ENCODE measurements at places on chromosomes 1 and 21. TPM values are rescaled to one million over a fixed set of nuclear protein-coding genes. Genes with fewer than 3 reads are reported as not detected.
A peak's percentile ranks its signal among the peaks of the same experiment; 100 is the strongest.

Gene DMRTA2
- not detected for total RNA-seq

Gene PTPRC
- 41.7 TPM for total RNA-seq

Gene TDRD10
- total RNA-seq, result 3.4 TPM

Gene OR10R2
- not detected for total RNA-seq

Gene LRRC39
- total RNA-seq, result 0.51 TPM

Gene KCNA3
- 0.60 TPM for total RNA-seq

Gene CHI3L2
- total RNA-seq, result 7.9 TPM

Gene CXADR
- 0.09 TPM for total RNA-seq

Gene TMEM54
- 36.0 TPM for total RNA-seq

Gene LENEP
- not detected for total RNA-seq

Gene HLCS
- 15.5 TPM for total RNA-seq

Gene SH3D21
- total RNA-seq, result 1.6 TPM

Gene CTTNBP2NL
- 48.6 TPM for total RNA-seq

Gene TESK2
- 3.0 TPM for total RNA-seq

Gene ATP6V1G3
- not detected for total RNA-seq

Gene UMODL1
- total RNA-seq, result not detected

GRCh38 chr1:107940017-107940577 is 24.9 kb downstream of the VAV3 start:
- no peak for DNase-seq

DNA sequence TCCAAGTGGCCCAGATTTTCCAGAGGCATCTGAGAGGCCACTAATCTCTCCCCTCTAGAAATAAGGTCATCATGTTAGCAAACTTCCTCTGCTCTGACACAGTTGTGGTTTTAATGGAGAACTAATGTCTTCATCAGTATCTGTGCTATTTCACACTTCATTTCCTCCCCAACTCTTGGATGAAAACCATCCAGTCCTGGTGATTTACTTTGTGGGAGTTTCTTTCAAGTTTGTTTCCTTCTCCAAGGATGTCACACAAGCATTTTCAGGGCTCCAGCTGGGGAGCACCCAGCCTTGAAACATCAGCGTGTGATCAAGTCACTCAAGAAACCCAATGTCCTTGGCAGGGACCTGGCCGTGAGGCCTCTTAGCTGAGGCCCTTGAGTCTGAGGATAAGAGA is 38.8 kb downstream of the TBX15 start:
- DNase-seq, result no peak

DNA sequence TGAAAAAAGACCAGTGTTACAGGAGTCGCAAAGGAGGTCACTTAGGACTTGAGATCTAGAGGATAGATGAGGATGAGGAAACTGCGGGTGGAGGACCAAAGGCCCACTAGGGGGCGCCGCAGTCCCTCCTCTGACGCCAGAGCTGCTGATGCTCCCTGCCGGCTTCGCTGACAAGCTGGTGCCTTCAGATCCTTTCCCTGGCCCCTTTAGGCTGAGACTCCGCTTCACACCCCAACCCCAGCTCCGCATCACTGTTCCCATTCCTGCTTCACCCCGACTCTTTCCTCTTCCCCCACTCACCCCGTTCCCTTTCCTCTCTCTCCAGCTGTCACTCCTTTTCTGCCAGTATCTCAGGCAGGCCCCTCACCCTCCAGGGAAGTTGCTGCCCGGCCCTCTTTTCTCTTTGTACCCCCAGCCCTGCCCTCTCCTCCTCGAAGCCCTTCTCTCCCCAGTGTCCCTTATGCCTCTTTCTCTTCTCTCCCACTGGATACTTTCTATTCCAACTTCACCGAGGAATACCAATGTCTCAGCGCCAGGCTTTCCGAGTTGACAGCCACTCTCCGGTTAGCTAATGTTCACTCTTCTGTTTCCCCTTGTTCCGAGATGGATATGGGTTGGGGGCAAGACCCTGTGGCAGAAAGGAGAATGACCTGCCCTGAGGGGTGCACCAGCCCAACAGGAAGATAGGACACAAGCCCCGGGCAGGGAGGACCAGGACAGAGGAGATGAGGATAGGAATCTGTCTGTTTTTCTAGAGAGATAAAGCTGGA is 4.5 kb downstream of the KCNJ9 start:
- peak; percentile 95 for DNase-seq

GRCh38 chr21:36589352-36589971 is 109.5 kb upstream of the SIM2 start:
- no peak for DNase-seq

DNA sequence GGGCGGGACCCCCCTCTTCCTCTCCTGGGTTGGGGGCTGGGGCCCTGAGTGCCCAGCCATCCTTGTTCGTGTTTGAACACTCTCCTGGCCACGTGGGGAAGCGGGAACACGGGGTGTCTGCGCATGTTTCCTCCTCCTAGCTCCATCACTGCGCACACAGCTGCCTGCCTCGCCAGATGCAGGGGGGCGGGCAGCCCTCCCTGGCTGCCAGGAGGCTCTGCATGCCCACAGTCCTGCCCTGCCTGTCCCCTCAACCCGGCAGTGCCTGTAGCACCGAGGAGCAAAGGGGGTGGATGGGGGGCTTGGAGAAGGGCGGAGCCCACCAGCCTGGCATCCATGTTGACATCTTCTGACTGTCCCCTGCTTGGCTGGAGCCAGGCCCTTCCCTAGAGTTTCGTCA is 1.8 kb upstream of the SLC25A34 start:
- no peak for DNase-seq

- no peak for DNase-seq
Observed at GRCh38 chr21:16116798-16117197, 387.0 kb downstream of the USP25 start.

DNA sequence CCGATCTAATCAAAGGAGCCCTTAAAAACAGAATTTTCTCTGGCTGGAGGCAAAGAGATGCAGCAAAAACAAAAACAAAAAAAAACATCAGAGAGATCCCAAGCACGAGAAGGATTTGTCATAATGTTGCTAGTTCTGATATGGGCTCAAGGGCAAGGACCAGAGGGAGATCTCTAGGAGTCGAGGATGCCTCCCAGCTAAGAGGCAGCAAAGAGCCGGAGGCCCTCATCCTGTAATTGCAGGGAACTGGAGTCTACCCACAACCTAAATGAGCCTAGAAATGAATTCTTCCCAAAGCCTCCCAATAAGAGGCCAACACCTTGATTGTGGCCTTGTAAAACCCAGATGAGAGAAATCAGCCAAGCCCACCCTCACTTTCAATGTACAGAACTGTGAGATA is 12.0 kb downstream of the GNG12 start:
- DNase-seq, result no peak

GRCh38 chr1:4464478-4464877 is 189.9 kb upstream of the AJAP1 start:
- DNase-seq, result no peak

DNA sequence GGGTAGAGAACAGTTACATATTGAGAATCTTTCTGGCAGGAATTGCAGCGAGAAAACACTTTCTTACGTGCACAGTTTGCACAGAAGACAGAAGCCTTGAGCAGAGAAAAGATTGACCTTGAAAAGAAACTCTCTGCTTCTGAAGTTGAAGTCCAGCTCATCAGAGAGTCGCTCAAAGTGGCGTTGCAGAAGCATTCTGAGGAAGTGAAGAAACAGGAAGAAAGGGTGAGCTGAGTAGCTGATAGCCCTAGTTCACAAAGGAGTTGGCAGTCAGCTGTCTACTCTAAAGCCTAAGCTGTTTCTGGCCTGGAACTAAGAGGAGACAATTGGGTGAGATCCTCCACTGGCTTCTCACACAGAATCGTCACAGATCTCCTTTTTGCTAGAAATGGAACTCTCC is 20.3 kb upstream of the SH3BGRL3 start:
- no peak for DNase-seq

DNA sequence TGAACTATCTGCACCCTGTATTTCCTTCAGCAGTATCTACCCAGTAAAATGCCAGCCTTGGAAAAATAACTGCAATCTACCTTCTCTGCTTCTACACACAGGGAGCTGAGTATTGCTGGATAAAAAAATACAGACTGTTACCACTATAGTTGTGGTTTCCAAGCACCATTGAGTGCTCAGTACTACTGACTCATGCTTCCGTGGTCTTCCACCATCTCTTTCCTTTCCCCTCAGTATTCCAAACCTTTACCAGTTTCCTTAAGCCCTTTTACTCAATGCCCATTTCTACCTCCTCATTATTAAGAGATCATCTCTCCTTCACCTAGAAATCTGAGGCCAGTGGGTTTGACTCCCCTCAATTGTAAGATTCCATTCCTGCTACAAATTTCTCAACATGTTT is 23.8 kb downstream of the GLMN start:
- DNase-seq, result no peak

DNA sequence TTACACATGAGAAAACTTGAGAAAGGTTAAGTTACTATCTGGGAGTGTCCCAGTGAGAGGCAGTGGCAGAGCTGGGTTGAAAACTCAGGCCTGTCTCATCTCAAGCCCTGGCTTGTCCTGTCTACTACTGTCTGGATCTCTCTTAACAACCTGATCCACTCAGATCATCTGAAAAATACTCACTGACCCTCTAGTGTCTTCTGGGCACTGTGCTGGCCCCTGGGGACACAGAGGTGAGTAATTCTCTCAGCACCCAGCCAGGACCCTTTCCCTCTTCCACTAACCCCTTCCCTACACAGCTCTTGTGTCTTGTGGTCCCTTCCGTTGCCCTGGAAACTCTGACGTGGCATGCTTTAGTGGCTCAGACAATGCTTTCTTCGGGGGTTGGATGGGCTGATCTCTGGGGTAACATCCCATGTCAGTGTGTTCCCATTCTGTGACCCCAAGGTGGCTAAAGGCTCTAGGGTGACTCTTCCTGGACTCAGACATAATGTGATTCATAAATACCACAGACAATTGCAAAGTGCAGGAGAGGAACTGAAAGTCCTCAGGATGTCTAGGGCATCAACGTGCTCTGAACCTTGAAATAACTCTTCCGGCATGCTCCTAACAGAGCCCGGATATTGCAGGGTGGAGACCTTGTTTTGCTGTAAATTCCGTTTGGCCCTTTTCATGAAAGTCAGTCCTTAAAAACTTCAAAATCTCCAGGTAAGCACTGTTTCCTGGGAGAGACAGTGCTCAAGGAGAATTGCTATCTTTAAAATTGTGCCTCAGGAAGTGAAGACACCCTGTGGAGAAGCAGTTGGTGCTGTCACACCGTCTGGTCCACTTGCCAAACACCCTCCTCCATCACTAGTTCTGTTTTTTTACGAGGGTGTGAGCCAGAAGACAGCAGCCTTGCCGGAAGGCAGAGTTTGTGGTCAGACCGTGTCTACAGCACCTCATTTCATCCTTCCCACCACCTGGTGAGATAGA is 4.0 kb downstream of the SHISAL2A start:
- no peak for DNase-seq

DNA sequence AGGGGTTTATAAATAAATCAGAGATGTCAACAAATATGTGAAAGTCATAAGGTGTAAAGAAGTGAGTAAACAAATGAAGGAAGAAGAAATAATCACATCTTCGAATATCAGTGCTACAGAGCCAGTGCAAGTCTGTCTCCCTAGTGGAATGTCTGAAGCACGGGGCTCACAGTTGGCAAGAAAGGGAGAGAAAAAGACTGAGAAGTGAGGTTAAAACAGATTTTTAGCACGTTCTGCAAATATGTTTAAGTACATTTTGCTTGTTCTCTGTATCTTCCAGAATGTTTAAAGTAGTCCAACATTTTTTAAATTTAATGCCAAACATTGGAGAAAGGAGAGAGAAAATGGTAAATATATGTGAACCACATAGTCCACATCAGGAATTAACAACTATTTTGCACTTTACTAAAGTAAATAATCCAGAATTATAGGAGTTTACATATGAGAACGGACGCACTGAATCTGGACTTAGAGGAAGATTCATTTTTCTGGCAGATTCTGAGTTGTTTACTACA is 682.4 kb downstream of the LTN1 start:
- no peak for DNase-seq

- no peak for DNase-seq
Observed at GRCh38 chr1:230204842-230205241, 137.8 kb downstream of the GALNT2 start.

GRCh38 chr1:99146129-99146848 is 118.0 kb upstream of the PLPPR4 start:
- no peak for DNase-seq

GRCh38 chr1:243440406-243440805 is 184.6 kb downstream of the SDCCAG8 start:
- DNase-seq, result no peak

- peak; percentile 73 for DNase-seq
Observed at GRCh38 chr1:228073061-228073856, 9.2 kb upstream of the ARF1 start.

- peak; percentile 17 for DNase-seq
Observed at GRCh38 chr1:23451441-23451840, 26.9 kb upstream of the TCEA3 start.

GRCh38 chr1:22747021-22747734 is 36.5 kb downstream of the EPHB2 start:
- no peak for DNase-seq

DNA sequence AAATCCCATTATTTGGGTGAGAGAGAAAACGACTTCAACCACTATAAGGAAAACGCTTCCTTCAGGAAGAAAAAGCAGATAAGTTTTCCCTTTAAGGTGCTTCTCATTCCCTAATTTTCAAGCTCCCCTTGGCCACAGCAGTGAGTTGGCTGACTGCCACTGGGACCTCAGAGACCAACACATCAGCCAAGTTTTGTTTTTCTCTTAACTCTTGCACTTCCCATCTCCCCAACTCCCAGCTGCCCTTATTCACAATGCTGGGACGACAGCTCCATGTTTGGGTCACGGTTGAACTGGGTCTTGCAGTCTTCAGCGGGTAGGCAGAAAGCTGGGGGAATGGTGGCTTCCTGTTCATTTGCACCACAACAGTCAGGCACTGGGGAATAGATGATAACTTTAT is 18.9 kb downstream of the SGIP1 start:
- no peak for DNase-seq

DNA sequence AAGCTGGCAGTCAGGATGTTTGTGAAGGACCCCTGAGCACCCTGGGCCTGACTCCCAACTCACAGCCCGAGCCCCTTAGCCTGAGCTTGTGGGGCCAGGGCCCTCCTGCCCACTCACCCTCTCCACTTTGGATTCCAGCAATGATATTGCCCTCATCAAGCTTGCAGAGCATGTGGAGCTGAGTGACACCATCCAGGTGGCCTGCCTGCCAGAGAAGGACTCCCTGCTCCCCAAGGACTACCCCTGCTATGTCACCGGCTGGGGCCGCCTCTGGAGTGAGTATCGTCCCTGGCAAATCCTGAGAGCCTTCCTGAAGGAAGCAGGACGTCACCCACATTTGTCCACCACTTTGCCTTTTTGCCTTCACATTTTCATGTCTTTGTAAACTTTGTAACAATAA is 5.0 kb downstream of the CTRC start:
- DNase-seq, result no peak

DNA sequence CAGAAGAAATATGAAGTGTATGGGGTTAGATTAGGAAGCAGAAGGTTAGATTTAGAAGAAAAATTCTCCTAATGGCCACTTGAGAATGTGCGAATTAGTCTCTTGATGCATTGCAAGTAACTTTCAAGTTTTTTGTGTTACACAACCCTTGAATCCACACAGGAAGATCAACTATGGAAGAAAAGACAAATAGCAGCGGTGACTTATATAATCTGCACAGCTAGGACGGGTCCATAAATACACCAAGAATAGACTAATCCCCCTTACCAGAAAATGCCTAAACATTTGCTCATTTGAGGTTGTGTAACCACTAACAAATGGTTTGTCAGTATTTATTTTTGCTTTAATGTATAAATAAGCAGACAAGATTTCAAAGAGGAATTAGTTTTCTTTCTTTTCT is 182.6 kb downstream of the TGFB2 start:
- DNase-seq, result no peak

- no peak for DNase-seq
Observed at GRCh38 chr1:215043401-215043800, 39.1 kb upstream of the KCNK2 start.

GRCh38 chr21:44987886-44988606 is 48.2 kb downstream of the SLX9 start:
- peak; percentile 59 for DNase-seq

GRCh38 chr1:99681583-99681982 is 35.7 kb downstream of the PALMD start:
- no peak for DNase-seq
